ENCODE measurements at places on chromosomes 11 and 22.
A peak's percentile ranks its signal among the peaks of the same experiment; 100 is the strongest.

- no peak for DNase-seq
These were observed 91.2 kb downstream of the TEAD1 start for GRCh38 chr11:12765428-12765827.

- DNase-seq = peak; percentile 90
These were observed 11.3 kb downstream of the OSBP2 start for GRCh38 chr22:30705710-30706651.

DNA sequence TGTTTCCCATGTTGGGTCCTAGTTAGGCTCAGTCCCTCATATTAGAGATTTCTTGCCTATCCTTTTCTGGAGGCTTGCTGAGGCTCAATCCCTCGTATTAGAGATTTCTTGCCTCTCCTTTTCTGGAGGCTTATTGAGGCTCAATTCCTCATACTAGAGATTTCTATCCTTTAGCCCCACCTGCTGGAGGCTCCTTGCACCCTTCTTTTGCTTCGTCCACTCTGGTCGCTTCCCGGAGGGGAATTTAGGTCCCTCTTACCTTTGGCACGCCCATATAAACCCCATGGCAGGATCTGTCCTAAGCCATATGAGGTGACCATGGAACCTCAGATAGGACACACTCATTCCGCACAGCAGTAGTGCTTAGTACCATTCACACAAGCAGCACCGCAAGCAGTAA, 15.9 kb downstream of the CYP2D6 start:
- no peak for DNase-seq

DNA sequence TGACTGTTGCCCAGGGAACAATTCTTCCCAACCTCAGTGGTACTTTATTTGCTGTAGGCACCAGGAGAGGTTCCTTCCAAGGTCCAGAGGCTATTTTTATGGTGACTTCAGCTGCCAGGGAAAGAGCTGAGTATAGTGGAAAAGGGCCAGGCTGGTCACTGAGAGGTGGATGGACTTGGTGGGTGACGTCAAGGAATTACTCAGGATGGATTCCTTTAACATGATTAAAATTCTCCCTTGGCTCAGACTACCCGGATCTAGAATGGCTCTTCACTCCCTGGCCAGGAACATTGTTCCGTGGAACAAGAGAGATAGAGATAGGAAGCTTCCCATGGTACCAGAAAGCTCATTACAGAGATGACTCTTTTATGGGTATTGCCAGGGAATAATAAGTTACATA, 8.7 kb upstream of the CALCA start:
- peak; percentile 46 for DNase-seq

DNA sequence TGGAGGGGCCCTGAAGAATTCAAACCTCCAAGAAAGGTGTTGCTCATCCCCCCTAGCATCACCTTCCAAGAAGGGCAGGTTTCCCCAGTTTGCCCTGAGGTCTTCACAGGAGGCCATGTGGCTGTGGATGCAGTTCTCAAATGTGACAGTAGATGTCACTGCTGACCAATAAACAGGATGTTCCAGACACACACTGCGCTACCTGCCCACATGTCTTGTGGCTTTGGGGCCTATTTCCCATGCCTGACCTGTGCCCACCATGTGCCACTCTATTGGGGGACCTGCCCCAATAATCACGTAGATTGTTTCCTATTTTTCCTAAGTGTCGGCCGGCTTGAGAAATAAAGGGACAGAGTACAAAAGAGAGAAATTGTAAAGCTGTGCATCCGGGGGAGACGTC, 4.5 kb downstream of the GSTT2 start:
- DNase-seq = no peak
